ENCODE measurements at places on chromosomes 4 and X.

DNA sequence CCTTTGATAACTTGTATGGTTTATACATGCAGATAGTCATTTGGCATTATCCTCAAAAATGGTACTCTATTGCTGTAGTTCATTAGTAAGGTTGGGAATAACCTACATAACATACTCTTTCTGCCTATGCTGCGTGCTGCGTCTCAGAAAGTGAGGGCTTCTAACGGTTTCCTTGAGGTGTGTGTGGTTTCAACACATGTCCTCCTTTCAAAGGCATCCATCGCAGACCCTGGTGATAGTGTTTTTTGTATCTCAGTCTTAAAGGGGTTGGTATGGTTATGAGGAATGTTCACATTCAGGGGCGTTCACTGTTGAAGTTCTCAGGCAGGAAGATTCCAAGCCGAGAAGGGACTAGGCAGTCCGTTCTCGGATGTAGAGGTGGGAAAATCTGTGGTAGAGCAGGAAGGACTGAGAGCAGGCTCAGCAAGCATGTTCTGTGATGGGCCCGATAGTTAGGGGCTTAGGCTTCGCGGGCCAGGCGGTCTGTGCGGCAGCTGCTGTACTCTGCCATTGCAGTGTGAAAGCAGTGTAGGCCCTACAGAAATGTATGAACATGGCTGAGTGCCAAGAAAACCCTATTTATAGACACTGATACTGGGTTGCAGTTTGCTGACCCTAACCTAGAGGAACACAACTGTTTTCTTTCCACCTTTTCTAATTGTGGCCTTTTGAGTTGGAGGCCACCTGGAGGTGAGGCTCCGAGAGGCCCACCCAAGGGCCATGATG, 123.2 kb downstream of the GPR143 start:
- no peak for DNase-seq

DNA sequence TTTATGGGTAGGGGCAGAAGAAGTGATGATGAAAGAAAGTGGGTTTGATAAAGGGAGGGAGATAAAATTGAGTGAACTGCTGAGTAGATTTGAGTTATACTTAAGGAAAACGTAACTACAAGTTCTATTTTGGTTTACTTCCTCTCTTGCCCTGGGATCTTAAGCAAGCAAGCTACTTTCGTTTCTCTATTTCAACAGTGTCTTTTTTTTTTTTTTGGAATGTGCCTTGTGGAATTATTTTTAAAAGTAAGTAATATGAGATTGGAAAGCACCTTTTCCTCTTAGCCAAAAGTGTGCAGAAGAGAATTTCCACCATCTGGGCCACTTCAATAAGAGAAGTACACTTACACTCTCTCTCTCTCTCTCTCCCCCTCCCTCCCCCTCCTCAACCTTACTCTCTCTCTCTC, 16.0 kb upstream of the C4orf36 start:
- DNase-seq = no peak

- DNase-seq = no peak
These were observed 11.8 kb downstream of the EDA start for GRCh38 chrX:69627744-69628143.

GRCh38 chrX:129938081-129938480, 32.1 kb downstream of the UTP14A start:
- DNase-seq = no peak

GRCh38 chr4:169010125-169011023, at the start of gene CBR4:
CBR4 (minus strand) TSS chr4:169010255; CDS start chr4:169010089, 166 bp downstream.
- peak; percentile 98 for DNase-seq

DNA sequence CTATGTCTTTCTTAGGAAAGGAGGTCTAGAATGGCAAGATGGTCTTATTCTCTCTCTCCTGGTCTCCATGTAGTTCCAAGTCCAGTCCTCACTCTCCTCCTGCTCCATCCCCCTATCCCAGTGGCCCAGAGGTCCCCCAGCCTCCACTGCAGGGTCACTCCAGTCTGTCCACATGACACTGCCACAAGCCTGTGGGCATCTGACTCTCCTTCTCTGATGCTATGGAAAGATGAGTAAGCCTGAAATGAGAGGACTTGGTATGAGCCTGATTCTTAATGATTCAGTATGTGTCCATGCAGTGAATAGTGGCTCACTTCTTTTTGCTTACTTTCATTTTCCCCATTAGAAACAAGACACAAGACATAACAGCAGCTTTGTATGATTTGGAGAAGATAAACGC, 516.8 kb upstream of the ADGRL3 start:
- DNase-seq = no peak

GRCh38 chrX:40807384-40807783, 72.0 kb upstream of the MED14 start:
- DNase-seq = no peak

- no peak for DNase-seq
These were observed 471 bp upstream of the PLAC8 start for GRCh38 chr4:83115000-83115399.

- DNase-seq = no peak
These were observed 130.2 kb upstream of the KIT start for GRCh38 chr4:54527532-54527931.

DNA sequence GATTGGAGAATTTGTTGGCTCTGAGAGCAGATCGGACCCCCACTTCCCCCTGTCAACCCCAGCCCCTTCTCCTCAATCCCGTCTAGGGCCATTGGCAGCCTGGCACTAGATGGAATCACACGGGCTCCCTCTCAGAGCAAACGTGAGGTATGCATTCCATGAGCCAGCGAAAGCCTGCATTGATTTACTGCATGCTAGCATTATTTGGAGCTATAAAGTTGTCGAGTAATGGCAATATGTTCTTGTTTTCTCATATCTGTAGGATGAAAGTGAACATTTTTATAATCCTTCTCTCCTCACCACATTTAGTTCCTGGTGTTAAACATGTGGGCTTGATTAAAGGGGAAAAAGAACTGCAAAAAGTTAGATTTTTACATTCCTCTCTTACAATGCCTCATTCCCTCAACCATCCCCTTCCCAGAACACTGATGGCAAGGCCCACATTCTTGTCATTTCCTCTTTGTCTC, 159.2 kb downstream of the SPRY1 start:
- no peak for DNase-seq

GRCh38 chr4:53688186-53688790, 97.0 kb upstream of the LNX1 start:
- no peak for DNase-seq

DNA sequence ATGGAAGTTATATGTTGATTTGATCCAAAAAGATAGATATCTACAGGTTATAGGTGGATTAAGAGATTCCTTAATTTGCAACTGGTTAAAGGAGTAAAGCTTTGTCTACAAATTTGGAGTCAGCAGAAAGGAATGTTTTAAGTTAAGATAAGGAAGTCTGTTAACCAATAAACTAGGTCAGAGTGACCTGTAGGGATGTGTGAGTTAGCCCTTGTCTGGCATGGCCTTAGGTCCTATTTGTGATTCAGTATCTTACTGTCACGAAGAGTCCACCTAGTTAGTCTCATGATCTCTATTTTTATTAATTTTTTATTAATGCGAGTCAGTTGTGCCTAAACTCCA, 230.8 kb downstream of the INPP4B start:
- no peak for DNase-seq

DNA sequence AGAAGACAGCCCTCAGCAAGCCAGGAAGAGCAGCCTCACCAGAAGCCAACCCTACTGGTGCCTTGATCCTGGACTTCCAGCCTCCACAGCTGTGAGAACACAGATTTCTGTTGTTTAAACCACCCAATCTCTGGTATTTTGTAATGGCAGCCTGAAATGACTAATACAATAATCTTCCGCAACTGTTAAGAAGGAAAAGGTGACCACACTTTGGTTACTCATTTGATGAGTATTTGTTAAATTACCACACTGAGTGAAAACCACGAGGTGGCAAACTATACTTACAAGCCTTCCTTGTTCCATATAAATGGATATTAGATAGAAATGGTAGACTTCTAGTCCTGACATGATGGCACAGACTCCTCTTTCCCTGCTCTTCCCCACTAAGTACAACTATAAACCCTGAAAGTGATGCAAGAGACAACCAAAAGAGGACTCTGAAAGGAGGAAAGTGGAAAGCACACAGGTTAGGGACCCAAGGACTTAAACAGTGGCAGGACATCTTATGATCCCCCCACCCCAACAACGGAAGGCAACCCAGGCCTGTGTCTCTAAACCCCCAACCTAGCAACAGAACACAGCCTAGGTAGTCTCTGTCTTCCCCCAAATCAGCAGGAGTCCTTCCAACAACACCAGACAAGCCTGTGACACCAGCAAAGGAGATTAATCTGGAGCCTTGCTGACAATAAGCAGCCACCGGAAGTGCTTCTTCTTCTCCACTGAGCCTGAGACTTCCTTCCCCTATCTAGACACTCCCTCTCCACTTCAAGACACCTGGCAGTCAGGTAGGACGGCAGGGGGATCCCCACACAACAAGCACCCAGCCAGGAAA, 12.3 kb downstream of the ZNF182 start:
- DNase-seq = no peak

- DNase-seq = peak; percentile 74
These were observed 4.0 kb downstream of the MFAP3L start for GRCh38 chr4:170022211-170022610.

DNA sequence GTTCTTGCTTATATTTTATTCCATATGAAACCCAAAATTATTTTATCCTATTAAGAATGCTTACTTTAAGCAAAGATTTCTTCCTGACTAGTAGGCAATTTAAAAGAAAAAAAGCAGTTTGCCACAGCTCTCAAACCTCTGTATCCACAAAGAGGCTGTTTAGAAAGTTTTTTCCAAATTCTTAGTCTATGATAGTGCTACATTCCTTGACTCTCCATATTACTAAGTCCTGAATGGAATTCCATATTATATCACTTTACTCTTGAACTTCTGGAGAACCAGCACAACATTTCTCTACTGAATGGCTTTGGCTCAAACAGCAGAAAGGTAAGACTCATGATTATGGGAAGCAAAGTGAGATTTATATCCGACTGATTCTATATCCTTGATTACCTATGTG, 8.3 kb downstream of the SLC10A6 start:
- DNase-seq = no peak

- no peak for DNase-seq
These were observed 161.2 kb upstream of the AMOT start for GRCh38 chrX:113001836-113002235.

GRCh38 chr4:121734571-121734970, 30.4 kb downstream of the SMIM43 start:
- DNase-seq = no peak

- no peak for DNase-seq
These were observed 11.7 kb downstream of the PITX2 start for GRCh38 chr4:110610940-110611831.

DNA sequence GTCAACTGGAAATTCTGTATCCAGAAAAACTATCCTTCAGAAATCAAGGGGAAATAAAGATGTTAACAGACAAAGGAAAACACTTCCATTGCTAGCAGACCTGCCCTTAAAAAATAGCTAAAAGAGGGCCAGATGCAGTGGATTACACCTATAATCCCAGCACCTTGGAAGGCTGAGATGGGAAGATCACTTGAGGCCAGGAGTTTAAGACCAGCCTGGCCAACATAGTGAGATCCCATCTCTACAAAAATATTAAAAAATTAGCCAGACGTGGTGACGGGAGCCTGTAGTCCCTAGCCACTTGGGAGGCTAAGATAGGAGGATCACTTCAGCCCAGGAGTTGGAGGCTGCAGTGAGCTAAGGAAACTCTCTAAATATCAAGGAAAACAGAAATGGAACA, 67.4 kb downstream of the CNOT6L start:
- DNase-seq = no peak

DNA sequence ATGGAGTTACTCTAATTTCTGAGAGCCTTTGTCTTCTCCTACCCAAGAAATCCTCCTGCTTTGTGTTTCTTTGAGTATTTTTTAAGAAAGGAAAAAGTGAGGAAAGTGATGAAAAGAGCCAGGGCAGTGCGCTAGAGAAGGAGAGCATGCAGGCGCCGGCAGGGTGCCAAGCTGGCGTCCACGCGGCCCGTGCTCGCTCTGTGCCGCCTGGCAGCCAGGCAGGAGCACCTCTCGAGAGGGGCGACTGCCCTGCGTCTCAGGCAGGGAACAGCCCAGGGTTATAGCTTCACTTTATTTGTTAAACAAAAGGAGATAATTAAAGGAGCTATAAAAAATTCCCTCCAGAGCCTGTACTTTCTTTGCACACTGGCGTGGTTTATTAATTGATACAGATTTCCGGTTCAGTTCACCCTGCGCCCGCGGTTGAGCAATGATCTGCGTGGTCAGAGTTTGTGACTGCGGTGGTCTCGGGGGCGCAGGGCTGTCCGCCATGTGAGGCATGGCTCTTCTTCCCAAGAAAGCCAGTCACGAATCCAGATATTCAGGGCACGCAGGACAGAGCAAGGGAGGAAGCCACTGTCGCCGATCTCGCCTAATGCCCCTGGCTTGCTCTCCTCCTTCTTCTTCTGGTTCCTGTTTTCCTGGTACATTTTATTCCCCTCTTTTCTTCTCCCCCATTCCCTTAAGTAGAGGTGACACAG, 110.8 kb upstream of the PAQR3 start:
- no peak for DNase-seq

DNA sequence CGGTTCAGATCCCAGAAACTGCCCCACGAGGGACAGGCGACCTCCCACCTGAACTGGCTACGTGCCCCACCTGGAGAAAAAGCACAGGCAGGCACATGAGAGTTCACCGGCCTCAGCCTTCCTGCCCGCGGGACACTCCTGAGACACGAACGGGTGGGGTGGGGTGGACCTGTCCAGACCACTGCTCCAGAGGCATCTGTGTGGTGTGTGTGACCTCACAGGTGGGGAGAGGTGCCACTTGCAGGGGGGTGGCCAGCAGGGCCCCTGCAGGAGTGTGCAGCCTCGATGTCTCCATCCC, 18.5 kb downstream of the NELFA start:
- DNase-seq = no peak
